ENCODE measurements at places on chromosomes 2 and 18.

DNA sequence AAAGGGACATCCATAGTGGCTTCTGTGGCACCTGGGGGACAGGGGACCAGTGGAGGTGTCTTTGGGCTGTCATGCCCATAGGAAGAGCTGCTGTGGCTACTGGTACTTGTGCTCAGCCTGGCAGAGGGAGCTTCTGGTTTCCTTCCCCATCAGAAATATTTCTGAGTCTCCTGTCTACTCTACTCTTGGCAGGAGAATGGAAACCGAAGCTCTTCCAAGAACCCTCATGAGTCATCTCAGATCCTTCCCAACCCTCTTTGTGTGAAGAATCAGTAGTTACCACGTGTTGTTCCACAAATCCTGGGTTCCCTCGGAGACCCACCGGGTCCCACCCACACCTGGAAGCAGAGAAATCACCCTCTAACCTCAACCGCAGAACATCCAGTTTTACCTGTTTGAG, 234.9 kb downstream of the FHOD3 start:
- DNase-seq = no peak

- no peak for DNase-seq
Measured at GRCh38 chr18:37965572-37965970, 400.0 kb upstream of the CELF4 start.

- no peak for DNase-seq
Measured at GRCh38 chr2:88807237-88807962, 115.9 kb downstream of the RPIA start.

GRCh38 chr2:12488352-12489318, 228.1 kb upstream of the TRIB2 start:
- no peak for DNase-seq

GRCh38 chr2:241965931-241966412, 96.4 kb downstream of the RTP5 start:
- DNase-seq = peak; percentile 85

GRCh38 chr2:102619414-102620319, at the start of gene SLC9A2:
Gene SLC9A2, plus strand, starts transcription at chr2:102619553. Its CDS starts 296 bp downstream, at chr2:102619849.
- peak; percentile 22 for DNase-seq

DNA sequence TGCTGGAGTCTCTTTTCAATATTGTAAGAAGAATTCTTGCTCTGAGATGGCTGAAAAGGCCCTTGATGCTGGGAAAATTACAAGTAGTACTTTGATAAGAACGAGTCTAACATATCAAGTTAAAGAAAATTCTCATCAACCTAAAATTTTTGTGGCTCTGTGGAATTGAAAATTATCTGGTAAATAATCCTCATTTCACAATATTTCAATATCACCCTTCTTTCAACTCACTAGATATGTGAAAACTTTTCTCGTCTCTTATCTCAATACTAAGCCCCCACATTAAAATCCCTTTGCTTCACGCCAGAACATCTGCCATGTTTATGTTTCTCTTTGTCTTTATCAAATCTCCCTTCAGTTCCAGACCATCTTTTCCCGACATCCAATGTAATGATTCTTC, 448.8 kb downstream of the ZNF516 start:
- DNase-seq = no peak

DNA sequence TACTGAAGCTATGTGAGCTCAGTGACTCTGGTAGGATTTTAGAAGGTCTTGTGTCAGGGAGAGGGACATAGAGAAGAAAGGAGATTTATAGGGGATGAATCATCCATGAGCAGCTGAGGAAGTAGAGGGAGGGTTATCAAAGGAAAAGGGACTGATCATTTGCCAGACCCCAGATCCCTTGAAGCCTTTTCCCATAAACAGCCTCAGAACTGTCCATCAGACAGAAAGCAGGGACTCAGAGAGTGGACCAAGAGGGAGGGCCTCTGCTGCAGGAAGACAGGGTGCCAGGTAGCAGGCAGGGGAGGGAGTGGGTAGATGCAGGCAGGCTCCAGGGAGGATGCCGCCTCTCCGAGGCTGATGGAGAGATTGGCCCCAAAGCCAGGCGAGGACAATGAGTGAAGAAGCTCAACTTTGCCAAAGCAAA, 133.9 kb downstream of the TNS1 start:
- DNase-seq = no peak

DNA sequence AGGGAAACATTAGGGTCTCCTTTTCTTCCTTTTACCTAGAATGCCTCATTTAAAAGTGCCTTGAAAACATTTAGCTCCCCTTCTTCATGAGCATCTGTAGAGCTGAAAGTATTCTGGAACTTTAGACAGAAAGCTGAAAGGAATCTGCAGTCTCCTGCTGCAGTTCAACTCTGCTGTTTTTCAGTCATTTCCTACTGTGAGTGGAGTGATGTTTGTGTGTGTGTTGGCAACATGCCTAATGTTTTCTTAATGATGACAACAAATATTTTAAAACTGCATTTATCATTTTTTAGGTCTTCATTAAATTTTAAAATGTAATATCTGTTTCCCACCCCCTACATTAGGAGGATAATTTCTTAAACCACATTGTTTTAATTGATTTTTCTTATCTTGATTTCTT, 66.6 kb downstream of the TWSG1 start:
- no peak for DNase-seq

- peak; percentile 63 for DNase-seq
Measured at GRCh38 chr2:27086724-27087593, at the start of gene KHK. Gene KHK, plus strand, starts transcription at chr2:27086772. Its CDS starts 488 bp downstream, at chr2:27087260.

- no peak for DNase-seq
Measured at GRCh38 chr2:26568076-26568890, 72.9 kb downstream of the CIB4 start.

- no peak for DNase-seq
Measured at GRCh38 chr2:223697316-223697891, 95.2 kb upstream of the SCG2 start.
